Activated CD4-positive, alpha-beta memory T cell treated with anti-CD3 and anti-CD28 coated beads, Interleukin-2, amount 10 ng/mL, durations not matched to agents 7 days and 5 days (primary cell): ENCODE measurements at places on chromosomes 12 and 14. TPM values are rescaled to one million over a fixed set of nuclear protein-coding genes. Genes with fewer than 3 reads are reported as not detected.

The CD163L1 gene
- total RNA-seq, result not detected

The ERP27 gene
- total RNA-seq, result 8.5 TPM

The PTPRB gene
- total RNA-seq, result not detected

The GALNT16 gene
- not detected for total RNA-seq

The RPL10L gene
- not detected for total RNA-seq

The SYNDIG1L gene
- not detected for total RNA-seq

The LBHD2 gene
- not detected for total RNA-seq

The SBNO1 gene
- 40.1 TPM for total RNA-seq

DNA sequence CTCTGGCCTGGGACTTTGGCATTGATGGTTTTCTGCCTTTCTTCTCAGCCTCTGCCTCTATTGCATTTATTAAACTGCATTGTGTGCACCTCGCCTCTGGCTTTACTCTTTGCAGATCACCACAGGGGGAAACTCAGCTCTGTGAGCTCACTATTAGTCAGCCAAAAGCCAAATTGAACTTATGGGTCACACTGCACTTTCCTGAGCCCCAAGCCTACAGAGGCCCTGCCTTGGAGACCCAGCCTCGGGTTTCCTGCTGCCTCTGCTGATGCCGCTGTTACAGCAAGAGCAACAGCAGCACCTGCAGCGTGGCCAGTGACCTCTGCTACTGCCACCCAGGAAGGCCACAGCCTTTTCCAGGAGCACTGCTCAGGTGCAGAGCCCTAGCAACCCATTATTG is 122.5 kb downstream of the DAD1 start:
- no peak overlapping the region for H3K27ac ChIP-seq
- no peak overlapping the region for H3K4me3 ChIP-seq
- no peaks in the 10 kb centered on the region for H3K4me1 ChIP-seq
- no peaks in the 10 kb centered on the region for H3K36me3 ChIP-seq
- no peaks in the 10 kb centered on the region for H3K27me3 ChIP-seq

GRCh38 chr14:32627545-32628298 is 298.6 kb downstream of the AKAP6 start:
- H3K27ac ChIP-seq, result no peak overlapping the region
- H3K27me3 ChIP-seq, result peaks cover 2% of the 10 kb centered on the region
- H3K36me3 ChIP-seq, result no peaks in the 10 kb centered on the region
- DNase-seq, result no peak
- no peaks in the 10 kb centered on the region for H3K4me1 ChIP-seq

DNA sequence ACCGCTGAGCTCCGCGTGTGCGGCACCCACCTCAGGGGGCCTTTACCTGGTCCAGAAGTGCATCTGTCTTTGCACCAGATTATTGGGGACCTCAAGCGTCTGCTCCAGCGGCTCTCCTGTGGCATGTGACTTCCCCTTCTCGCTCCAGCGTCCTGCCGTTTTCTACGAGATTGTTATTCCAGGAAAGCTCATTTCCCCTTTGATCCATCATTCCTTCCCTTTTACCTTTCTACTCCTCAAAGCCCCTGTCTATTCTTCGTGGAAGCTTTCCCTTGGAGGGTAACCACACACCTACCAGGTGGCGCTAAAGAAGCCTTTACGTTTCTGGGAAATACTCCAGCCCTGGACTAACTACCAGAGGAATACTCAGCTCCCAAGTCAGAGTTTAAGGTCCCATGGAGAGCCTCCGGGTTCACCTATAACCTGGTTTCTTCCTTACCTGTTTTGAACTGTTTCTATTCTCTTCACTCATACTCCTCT is 1.5 kb downstream of the FKBP4 start:
- H3K4me3 ChIP-seq, result peak overlapping the region; percentile 90
- H3K4me1 ChIP-seq, result peaks cover 21% of the 10 kb centered on the region
- H3K36me3 ChIP-seq, result peaks cover 41% of the 10 kb centered on the region

- no peak overlapping the region for H3K27ac ChIP-seq
- H3K27me3 ChIP-seq, result no peaks in the 10 kb centered on the region
- H3K36me3 ChIP-seq, result no peaks in the 10 kb centered on the region
- no peak for DNase-seq
- no peak overlapping the region for H3K4me3 ChIP-seq
These were observed 79.2 kb downstream of the FERMT2 start for GRCh38 chr14:52871606-52872005.

DNA sequence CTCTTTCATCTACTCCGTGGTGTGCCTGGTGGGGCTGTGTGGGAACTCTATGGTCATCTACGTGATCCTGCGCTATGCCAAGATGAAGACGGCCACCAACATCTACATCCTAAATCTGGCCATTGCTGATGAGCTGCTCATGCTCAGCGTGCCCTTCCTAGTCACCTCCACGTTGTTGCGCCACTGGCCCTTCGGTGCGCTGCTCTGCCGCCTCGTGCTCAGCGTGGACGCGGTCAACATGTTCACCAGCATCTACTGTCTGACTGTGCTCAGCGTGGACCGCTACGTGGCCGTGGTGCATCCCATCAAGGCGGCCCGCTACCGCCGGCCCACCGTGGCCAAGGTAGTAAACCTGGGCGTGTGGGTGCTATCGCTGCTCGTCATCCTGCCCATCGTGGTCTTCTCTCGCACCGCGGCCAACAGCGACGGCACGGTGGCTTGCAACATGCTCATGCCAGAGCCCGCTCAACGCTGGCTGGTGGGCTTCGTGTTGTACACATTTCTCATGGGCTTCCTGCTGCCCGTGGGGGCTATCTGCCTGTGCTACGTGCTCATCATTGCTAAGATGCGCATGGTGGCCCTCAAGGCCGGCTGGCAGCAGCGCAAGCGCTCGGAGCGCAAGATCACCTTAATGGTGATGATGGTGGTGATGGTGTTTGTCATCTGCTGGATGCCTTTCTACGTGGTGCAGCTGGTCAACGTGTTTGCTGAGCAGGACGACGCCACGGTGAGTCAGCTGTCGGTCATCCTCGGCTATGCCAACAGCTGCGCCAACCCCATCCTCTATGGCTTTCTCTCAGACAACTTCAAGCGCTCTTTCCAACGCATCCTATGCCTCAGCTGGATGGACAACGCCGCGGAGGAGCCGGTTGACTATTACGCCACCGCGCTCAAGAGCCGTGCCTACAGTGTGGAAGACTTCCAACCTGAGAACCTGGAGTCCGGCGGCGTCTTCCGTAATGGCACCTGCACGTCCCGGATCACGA is 2.2 kb downstream of the SSTR1 start:
- H3K4me1 ChIP-seq, result peaks cover 8% of the 10 kb centered on the region
- peaks cover 69% of the 10 kb centered on the region for H3K27me3 ChIP-seq
- DNase-seq, result no peak
- H3K36me3 ChIP-seq, result peaks cover 4% of the 10 kb centered on the region
- H3K4me3 ChIP-seq, result no peak overlapping the region
- peak overlapping the region; percentile 16 for H3K27ac ChIP-seq

DNA sequence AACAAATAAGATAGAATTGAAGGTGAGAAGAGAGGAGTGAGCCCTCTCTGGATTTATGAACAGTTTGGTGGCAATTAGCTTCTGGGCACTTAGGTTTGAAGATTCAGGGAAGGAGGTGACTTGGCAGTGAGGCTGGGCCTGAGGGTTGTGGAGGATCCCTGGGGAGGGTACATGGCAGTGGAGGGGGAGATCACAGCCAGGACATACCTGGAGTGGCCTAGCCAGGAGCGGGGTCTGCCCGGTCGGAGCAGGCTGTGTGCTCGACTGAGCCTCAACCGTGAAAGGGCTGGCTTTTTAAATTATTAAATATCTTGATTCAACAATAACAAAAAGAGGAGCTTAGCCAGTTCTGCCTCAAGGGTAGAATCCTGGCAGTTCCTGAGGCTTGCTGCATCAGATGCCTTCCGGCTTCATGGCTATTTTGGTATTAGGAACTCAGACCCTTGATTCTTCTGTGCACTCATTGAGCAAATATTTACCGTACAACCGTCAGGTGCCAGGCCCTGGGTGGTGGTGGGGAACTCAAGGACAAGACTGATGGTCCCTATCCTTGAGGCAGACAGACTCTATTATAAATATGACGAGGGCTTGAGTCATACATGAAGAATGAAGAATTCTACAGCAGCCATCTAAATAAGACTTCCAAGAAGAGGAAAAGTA is 73.4 kb downstream of the SPTB start:
- no peak for DNase-seq
- H3K4me1 ChIP-seq, result no peaks in the 10 kb centered on the region
- no peaks in the 10 kb centered on the region for H3K36me3 ChIP-seq
- H3K27me3 ChIP-seq, result peaks cover 9% of the 10 kb centered on the region
- no peak overlapping the region for H3K4me3 ChIP-seq

- no peak for DNase-seq
- H3K4me3 ChIP-seq, result no peak overlapping the region
- H3K27me3 ChIP-seq, result peaks cover 17% of the 10 kb centered on the region
- no peaks in the 10 kb centered on the region for H3K36me3 ChIP-seq
These were observed 10.6 kb downstream of the AHNAK2 start for GRCh38 chr14:104967386-104968152.

DNA sequence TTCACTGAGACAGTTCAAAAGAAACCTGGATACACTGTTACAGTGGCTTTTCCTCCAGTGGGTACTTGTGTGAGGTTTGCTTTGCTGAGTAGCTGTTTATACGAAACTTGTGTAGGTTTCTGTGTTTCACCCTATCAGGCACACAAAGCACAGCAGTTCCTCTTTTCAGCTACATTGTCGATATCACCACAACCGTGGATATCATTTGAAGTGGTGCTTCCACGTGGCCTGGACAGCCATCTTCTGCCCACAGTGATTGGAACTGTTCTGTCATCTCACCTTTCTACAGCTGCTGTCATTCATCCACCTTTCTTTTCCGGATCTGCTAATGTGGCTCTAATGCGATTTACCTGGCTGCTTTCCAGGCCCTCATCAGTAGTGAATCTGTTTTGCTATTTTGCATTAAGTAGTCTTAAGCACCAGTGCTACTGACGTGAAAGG is 368.8 kb downstream of the SYT1 start:
- no peak for DNase-seq
- H3K4me3 ChIP-seq, result no peak overlapping the region
- H3K27ac ChIP-seq, result no peak overlapping the region
- H3K27me3 ChIP-seq, result no peaks in the 10 kb centered on the region
- H3K36me3 ChIP-seq, result no peaks in the 10 kb centered on the region

- peaks cover 26% of the 10 kb centered on the region for H3K27me3 ChIP-seq
- no peak overlapping the region for H3K27ac ChIP-seq
- H3K36me3 ChIP-seq, result no peaks in the 10 kb centered on the region
These were observed 142.6 kb upstream of the CPSF6 start for GRCh38 chr12:69096669-69097335.

GRCh38 chr14:72965249-72965648 is 39.0 kb downstream of the DCAF4 start:
- peaks cover 15% of the 10 kb centered on the region for H3K4me1 ChIP-seq
- H3K27ac ChIP-seq, result no peak overlapping the region
- peaks cover 12% of the 10 kb centered on the region for H3K36me3 ChIP-seq
- no peak for DNase-seq
- H3K27me3 ChIP-seq, result no peaks in the 10 kb centered on the region

DNA sequence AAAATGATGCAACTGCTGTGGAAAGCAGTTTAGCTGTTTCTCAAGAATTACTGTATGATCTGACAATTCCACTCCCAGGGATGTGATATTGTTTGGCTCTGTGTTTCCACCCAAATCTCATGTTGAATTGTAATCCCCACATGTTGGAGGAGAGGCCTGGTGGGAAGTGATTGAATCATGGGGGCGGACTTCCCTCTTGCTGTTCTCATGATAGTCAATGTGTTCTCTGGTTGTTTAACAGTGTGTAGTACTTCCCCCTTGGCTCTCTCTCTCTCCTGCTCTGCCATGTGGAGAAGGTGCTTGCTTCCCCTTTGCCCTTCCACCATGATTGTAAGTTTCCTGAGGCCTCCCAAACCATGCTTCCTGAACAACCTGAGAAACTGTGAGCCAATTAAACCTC is 93.4 kb upstream of the CPM start:
- DNase-seq, result no peak
- H3K36me3 ChIP-seq, result no peaks in the 10 kb centered on the region
- H3K27ac ChIP-seq, result no peak overlapping the region
- no peak overlapping the region for H3K4me3 ChIP-seq
- H3K27me3 ChIP-seq, result peaks cover 33% of the 10 kb centered on the region

DNA sequence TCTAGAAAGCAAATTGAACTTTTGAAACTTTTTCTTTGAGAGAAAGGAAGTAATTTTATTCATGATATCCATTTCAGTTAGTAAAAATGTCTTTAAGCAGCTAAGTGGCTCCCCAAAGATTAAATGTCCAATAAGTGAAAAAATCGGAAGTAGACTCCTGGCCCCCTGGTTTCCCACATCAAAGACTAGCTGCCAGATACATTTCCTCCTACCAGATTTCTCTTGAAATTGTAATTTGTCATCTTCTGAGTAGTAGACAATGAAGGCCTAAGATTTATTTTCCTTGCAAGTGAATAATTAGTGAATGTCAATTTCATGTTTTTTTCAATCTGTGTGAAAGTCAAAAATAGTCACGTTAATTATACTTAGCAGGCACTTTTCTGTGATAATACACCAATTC is 321.9 kb downstream of the SYT1 start:
- H3K27ac ChIP-seq, result no peak overlapping the region
- no peaks in the 10 kb centered on the region for H3K4me1 ChIP-seq
- DNase-seq, result no peak
- no peaks in the 10 kb centered on the region for H3K36me3 ChIP-seq

GRCh38 chr14:80278293-80279023 is 67.2 kb upstream of the DIO2 start:
- H3K4me3 ChIP-seq, result no peak overlapping the region
- H3K27ac ChIP-seq, result no peak overlapping the region
- no peaks in the 10 kb centered on the region for H3K36me3 ChIP-seq
- H3K27me3 ChIP-seq, result no peaks in the 10 kb centered on the region
- H3K4me1 ChIP-seq, result no peaks in the 10 kb centered on the region
- no peak for DNase-seq

- DNase-seq, result no peak
- no peaks in the 10 kb centered on the region for H3K27me3 ChIP-seq
- H3K4me1 ChIP-seq, result no peaks in the 10 kb centered on the region
- H3K27ac ChIP-seq, result no peak overlapping the region
These were observed 150.6 kb upstream of the AEBP2 start for GRCh38 chr12:19288603-19289244.

- no peaks in the 10 kb centered on the region for H3K36me3 ChIP-seq
- H3K27me3 ChIP-seq, result peaks cover 49% of the 10 kb centered on the region
- peak within 1 kb of the TSS; percentile 28 for H3K4me3 ChIP-seq
- DNase-seq, result peak; percentile 23
- H3K27ac ChIP-seq, result no peak within 1 kb of the TSS
These were observed at the start of gene RGS6 for GRCh38 chr14:71932229-71932981. RGS6 (plus strand) TSS chr14:71932429.
